Right atrium auricular region (tissue), 2 donors: ENCODE measurements at places on chromosomes 7 and 10. TPM values are rescaled to one million over a fixed set of nuclear protein-coding genes. Genes with fewer than 3 reads are reported as not detected.

RBP4 gene
- total RNA-seq: 48.2 TPM

BUD31 gene
- 36.7 TPM for total RNA-seq

GIMAP6 gene
- total RNA-seq: 15.8 TPM

GRCh38 chr7:125675640-125676039 lies 746.0 kb upstream of the POT1 start:
- DNase-seq: no peak

- DNase-seq: no peak
Observed at GRCh38 chr10:29314726-29315125, 25.9 kb downstream of the LYZL1 start.

DNA sequence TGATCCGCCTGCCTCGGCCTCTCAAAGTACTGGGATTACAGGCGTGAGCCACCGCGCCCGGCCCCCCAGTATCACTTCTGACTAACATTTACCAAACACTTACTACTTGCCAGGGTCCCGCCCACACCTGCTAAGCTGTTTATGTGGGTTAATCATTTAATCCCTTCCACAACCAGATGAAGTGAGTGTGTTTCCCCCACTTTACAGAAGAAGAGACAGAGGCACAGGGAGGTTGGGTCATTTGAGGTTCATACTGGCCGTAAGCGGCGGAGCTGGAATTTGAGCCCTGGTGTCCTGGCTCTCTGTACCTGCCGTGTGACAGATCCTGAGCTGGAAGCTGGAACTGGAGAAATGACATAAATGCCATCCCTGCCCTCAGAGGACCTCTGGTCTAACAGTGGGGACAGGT lies 15.1 kb upstream of the VPS37D start:
- DNase-seq: no peak
